ENCODE measurements at places on chromosomes 7 and 10.
A peak's percentile ranks its signal among the peaks of the same experiment; 100 is the strongest.

DNA sequence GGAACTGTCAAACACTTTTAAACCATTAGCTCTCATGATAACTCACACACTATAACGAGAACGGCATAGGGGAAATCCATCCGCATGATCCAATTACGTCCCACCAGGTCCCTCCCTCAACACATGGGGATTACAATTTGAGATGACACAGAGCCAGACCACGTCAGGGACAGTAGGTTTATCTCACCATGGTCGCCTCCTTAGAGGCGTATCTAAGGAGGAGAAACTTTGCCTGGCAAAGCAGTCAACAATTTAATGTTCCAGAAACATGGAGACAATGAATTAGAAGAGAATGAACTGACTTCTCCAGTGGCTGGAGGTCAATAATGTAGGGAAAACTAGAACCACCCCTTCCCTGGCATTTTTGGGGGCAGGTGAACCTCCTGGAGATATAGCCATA lies 488.4 kb upstream of the AUTS2 start:
- DNase-seq, result no peak

- no peak for DNase-seq
Measured at GRCh38 chr7:129090300-129090907, 35.5 kb upstream of the TNPO3 start.

DNA sequence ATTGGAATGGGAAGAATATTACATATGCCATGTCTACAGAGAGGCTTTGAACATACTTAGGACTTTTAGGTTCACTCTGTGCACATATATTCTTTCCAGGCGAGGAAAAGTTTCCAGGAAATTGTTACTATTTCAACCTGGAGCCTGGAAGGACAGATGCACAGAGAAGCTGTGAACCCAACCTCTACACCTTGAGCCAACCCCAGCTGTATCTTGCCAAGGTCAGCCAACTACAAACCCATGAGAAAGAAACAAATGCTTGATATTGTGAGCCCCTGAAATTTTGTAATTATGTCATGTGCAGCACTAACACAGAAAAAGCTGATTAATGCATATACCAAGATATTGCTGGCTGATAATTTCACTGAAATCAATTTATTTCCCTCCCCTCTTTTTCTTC lies 404.9 kb downstream of the GLRX3 start:
- DNase-seq, result no peak

GRCh38 chr7:98976396-98977185 lies 98.3 kb downstream of the TRRAP start:
- DNase-seq, result no peak

DNA sequence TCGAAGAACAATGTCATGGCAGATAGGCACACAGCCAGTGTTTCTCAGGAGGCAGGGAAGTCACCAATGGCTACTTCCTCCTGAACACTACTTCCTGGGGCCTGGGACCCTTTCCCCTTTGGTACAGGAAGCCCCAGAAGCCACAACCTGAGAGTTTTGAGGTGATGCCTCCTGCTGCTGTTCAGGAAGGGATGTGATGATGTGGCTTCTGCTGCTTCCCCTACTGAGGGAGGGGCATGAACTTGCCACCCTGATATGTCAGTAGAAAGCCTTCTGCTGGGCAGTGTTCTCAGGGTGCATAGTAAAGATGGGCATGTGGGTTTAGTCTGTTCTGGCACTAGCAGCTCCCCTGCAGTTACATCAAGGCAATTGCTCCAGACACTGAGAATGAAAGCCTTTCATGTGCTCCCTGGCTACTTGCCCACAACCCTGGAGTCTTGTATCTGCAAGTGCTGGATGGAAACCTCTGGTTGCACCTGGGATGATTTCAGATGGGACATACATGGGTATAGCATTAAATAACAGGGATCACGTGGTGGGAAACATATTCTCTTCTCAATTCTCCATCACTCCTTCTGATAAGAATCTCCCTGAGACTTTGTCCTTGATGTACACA lies 69.3 kb downstream of the ADRA2A start:
- no peak for DNase-seq

- peak; percentile 12 for DNase-seq
Measured at GRCh38 chr7:18541181-18541870, 45.8 kb downstream of the HDAC9 start.

GRCh38 chr10:79144351-79145173 lies 75.8 kb downstream of the ZMIZ1 start:
- no peak for DNase-seq

- DNase-seq, result no peak
Measured at GRCh38 chr10:54613162-54613561, 187.9 kb downstream of the PCDH15 start.

DNA sequence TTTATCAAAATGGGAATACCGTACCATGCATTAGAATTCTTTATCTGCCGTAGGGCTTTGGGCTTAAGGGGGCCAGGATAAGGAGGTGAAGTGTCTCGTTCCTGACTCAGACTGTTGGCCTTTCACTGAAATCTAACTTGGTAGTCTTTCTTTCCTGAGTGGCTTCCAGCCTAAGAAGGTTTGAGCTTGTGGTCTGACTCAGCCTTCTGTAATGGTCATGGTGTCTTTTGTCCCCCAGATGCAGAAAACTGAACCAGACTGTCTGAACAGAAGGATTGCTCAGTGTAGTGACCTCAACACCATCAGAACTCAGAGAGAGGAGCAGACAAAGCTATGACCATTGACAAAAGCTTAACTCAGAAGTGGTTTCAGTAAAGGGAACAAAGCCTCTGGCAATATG lies 39.5 kb downstream of the WNT2 start:
- no peak for DNase-seq

DNA sequence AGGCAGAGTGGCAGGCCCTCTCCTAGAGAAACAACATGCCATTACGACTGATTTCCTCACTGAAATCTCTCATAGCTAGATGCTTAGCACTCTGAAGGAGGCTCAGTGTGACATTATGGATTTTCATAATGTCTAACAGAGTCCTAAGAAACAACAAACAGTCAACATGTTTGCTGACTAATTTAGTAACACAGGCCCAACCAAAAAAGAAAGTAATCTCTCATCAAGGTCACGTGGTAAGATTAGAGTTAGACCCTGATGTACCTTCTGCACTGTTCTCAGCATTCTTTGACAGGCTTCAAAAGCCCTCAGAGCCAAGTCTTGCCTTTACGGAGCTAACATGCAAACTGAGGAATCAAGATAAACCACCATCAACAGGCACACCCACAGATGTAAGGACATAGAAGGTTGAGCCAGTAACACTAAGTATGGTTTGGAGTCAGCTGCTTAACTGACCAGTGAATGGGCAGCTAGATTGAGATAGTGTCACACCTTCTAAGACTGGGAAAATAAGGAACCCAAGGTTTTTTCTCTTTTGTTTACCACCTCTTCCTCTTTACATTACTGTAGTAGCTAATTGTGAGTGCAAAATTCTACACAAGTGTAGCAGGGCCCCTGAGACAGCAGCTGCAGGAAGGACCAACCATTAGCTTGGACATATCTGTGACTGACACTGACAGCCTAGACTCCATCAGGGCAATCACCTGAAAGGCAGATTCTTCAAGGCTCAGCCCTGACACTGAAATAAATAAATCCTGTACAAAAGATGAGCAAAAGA lies 15.3 kb upstream of the KCNIP2 start:
- DNase-seq, result no peak

GRCh38 chr10:86970162-86970981 lies 2.1 kb downstream of the ADIRF start:
- peak; percentile 94 for DNase-seq

DNA sequence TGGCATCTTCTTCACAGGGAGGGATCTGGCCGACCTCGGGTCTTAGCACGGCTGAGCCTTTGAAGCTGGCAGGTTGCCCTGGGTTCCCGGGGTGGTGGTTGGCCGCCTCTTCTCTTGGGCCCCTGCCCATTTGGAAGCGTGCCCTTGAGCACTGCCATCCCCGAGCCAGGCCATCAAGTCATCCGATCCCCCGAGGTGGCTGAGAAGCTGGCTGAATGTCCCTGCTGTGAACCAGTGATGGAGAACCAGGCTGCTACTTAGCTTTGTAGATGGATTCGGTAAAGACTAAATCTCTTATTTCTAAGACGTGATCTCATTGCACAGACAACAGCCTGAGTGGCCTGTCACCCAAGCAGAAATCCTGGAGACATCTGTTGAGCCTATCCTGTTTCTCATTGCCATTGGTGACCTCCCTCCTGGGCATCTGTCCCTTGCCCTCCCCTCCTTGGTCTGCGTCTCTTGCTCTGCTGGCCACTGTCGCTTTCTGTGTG lies 74.3 kb downstream of the GRK5 start:
- DNase-seq, result no peak

- no peak for DNase-seq
Measured at GRCh38 chr7:85815526-85815925, 628.7 kb upstream of the SEMA3D start.

GRCh38 chr7:113444261-113444660 lies 325.9 kb upstream of the SMIM30 start:
- no peak for DNase-seq

- DNase-seq, result no peak
Measured at GRCh38 chr10:5079306-5079830, 14.8 kb upstream of the AKR1C3 start.

- DNase-seq, result peak; percentile 36
Measured at GRCh38 chr7:151484971-151485707, 34.6 kb downstream of the RHEB start.

- DNase-seq, result no peak
Measured at GRCh38 chr7:14260011-14260410, 270.5 kb upstream of the ETV1 start.

GRCh38 chr7:97317575-97317974 lies 200.1 kb downstream of the SDHAF3 start:
- no peak for DNase-seq

DNA sequence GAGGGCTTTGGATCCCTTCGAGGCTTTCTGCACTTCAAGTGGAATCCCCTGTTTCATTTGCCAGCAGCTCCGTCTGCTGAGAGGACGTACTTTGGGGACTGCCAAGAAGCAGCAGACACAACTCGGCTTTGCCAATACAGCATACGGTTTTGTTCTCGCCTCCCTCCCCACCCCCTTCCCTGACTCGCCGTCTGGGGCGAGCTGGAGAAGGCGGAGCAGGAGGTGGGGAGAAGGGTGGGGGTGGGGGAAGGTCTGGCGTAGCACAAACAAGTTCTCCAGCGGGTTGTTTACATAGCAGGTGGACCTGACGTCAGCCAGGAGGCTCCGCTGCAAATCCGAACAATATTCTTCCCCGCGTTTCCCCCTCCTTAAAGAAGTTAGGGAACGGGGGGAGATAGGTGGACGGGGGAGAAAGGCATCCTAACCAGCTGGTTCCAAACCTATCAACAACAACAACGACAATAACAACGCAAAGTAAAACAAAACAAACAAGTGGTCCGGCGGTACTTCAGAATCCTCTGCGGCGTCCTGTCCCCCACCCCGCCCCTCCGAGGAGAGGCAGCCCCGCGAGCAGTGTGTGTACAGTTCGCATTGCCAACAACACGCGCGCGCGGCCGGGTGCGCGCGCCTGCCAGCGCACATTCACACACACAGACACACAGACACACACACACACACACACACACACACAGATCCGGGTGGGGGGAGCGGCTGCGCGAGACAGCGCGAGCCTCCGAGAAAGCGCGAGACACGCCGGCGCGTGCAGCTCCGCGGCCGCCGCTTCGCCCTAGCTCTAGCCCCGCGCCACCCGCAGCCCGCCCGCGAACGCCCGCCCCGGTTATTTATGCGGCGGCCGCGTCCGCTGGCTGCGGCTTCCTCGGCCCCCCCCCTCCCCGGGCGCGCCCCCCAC lies 167.0 kb upstream of the PPP1R3A start:
- no peak for DNase-seq

DNA sequence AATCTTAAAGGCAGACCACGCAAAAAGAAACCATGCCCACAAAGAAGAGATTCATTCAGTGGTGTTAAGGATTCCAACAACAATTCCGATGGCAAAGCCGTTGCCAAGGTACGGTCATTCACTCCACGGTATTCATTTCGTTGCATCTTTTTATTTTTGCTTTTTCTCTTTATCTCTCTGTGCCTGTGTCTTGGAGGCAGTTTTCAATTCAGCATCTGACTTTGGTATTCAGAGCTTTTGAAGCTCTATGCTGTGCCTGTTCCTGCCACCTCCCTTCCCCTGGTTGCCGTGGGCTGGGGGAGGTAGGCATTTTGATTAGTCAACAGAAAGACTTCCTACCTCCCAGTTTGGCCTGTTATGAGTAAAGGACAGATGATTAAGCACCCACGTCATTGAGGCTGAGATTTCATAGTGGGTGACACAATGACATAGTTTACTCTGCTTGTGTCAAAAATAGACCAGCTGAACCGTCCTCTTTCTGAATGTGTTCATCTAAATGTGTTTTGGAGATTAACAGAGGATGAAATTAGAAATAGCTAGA lies 149.5 kb downstream of the ARID5B start:
- DNase-seq, result peak; percentile 66

GRCh38 chr7:22435720-22436119 lies 64.3 kb downstream of the STEAP1B start:
- no peak for DNase-seq

DNA sequence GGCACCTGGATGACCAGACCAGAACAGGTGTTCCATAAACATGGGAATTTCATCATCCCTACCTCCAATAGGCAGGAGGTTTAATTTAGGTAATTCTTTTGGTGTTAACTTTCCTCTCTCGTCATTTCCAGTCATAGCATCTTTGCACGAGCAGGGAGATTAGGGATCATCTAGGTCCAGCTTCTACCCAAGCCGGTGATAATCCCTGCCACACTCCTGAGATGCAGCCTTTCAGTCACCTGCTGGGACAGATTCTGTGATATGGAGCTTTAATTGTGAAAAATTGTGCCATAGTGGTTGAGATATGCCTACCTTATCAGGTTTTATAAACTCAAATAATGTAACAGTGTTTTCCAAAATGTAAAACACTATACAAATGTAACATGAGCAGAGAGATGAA lies 191.8 kb upstream of the AOAH start:
- DNase-seq, result no peak

- DNase-seq, result peak; percentile 60
Measured at GRCh38 chr10:29998142-29998808, 61.1 kb downstream of the JCAD start.

DNA sequence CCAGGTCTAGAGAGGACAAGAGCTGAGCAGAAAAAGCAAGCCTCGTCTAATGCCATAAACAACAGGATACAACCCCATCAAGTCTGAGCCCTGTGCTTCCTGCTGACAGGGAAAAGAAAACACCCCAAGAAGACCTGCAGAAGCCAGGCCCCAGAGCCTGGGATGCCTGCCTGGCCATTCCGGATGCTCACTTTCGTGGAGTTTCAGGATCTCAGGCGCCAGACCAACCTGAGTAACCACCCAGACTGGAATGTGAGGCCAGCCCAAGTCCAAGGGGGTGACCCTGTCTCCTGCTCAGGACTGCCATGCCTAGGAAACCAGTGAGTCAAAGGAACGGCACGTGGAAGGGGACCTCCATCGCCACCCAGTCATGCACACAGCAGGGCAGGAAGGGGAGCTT lies 74.3 kb downstream of the PLXNA4 start:
- no peak for DNase-seq
